ENCODE measurements at places on chromosomes 1 and 21.

DNA sequence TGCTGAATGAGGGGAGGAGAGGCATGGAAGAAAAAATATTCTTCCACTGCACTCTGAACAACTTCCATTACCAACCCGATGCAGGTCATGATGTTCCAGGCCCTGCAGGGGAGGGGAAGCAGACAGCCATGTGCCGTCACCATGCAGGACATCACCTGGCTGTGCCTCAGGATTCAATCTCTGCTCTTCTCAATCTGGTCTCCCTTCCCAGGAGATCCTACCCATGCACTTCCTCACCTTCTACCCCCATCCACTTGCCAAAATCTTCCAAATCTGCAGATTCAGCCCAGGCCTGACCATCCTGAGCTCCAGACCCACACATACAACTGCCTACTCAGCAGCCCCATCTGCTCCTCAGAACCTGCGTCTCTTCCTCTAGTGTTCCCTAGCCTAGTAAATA is 5.8 kb upstream of the PAQR6 start:
- DNase-seq, result no peak

DNA sequence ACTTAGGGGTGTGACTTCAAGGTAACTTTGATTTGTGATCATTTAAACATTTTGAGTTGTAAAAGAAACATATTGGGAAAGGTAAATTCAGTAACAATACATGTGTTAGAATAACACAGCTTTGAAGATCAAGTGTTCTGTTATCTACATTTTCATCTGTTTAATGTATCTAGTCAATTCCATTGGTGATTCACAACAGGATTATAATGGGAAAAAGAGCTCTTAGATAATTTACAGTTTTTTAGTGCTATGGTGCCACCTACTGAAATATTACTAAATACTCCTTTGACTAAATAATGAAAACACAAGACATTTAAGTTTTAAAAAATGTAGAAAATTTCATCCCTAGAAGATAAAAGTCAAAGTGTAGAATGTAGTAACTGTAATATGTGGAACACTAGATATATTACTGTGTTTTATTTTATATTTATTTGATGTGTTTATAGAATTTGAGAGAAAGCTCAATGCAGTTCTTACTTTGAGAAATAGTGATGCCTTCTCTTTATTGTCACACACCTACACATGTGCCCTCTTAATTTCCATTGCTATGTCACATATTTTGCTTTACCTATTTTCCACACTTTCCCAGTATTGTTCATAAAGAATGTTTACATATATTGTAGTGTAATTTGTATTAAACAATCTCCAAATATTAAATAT is 47.4 kb downstream of the PTPRC start:
- DNase-seq, result no peak

DNA sequence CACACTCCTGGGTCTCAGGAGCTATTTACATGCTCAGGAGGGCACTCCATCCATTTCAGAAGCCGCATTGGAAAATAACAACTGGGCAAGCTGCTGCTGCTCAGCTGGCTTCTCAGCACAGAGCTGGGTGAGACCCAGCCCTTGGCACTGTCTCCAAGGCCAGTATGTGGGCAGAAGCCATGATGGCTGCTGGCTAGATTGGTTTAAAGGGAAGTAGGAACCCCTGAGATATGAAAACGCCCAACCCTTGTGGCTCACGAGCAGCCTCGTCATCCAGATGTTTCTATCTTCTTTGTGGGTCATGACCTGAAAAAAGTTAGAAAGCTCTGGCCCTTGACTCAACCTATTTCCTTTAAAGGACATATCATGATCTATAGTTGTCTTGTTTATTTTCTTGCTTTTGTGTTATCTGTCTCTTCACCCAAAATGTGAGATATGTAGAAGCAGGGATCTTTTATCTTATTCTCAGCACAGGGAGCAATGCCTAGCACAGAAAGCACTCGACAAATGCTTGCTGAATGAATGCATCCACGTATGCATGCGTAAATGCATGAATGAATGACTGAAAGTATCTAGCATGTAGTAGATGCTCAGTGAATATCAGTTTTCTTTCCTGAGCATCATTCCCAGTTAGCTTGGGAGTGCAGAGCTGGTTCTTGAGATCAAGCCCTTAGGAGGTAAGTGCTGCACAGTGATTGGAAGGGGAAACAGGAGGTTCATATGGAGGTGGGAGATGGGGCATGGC is 11.6 kb downstream of the MYBPH start:
- DNase-seq, result peak; percentile 50

DNA sequence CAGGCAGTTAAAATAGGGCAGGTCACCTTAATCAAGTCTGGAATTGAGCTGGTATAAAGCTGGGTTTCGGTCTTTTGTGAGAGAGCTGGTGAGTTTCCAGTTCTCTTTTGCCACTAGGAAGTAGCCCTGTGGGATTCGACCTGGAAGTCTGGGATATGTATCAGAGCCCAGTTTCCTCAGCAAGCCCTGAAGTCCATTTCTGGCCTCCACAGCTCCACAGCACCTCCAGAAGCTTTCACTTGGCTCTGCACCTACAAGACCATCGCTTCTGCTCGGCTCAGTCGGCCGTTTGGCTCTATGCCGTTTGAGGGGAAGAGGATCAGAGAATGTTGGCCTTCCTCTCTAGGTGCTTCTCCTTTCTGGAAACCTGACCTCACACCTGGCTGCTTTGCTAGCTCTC is 148.0 kb downstream of the GALNT2 start:
- DNase-seq, result peak; percentile 60

DNA sequence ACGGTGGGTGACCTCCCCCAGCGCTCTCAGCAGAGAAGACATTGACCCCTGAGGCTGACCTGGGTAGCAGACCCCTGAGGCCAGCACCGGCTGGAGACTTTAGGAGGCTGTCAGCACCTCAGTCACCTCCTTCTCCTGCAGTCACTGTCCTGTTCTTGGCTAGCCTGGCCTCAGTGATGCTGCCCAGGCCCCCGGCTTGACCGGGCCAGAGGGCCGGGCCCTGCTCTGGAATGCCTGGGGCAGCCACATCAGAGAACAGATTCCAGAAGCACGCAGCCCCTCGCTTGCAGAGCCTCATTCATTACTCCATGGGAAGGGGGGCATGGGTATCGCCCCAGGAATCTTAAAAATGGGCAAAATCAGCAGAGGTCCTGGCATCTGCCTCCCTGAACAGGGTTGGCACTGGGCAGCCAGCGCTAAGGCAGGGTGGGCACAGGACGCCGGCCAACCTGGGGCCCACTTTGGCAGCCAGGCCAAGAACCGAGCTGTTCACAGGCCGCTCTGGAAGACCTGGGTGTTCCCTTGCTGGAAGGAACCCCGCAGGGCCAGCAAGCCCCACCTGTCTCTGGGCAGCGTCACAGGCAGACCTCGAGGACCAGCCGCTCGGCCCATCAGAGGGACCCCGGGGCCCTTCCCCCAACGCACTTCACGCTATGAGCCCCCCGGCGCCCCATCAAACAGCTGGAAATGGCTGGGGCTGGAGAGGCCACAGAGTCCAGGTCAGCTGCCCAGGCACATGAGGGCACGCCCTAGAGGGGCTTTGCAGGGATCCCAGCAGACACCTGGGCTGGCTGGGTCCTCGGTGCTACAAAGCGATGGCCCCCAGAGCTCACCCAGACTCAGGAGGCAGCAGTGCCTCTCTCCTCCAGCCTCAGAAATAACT is 45.1 kb downstream of the MEGF6 start:
- no peak for DNase-seq

DNA sequence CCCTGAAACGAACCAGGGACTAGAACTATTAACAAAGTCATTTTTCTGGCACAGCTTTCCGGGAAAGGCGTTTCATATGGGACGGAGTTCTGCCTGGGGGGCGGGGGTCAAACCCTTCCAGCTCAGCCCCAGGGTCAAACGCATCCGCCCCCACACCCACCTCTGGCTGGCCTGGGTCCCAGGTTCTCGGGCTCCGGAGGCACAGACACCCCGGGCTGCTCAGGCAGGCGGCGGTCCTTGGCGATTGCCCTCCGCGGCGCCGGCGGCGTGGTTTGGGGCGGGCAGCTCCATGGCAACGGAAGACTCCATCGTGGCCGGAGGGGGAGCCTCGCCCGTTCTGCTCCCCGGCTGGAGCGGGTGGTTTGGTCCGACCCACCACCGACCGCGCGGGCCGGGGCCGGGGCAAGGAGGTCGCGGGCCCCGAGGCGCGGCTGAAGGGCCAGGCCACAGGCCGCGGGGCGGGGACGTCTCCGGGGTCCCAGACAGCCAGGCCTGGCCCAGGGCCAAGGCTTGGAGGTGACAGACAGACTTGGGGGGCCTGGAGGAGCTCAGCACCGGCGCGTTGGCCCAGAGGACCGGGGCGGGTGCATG is at the start of gene CFAP74:
Gene CFAP74 (minus strand): TSS at position 246 of the 591 bp plus-strand sequence. CDS start 12,830 bp downstream, outside the sequence.
- DNase-seq, result peak; percentile 64

- DNase-seq, result no peak
These were observed 35.2 kb downstream of the TP73 start for GRCh38 chr1:3687504-3687903.

- no peak for DNase-seq
These were observed 105.8 kb downstream of the TBX19 start for GRCh38 chr1:168386492-168386891.

- DNase-seq, result no peak
These were observed 795 bp downstream of the NGF start for GRCh38 chr1:115337276-115337632.

GRCh38 chr1:47742890-47743760 is 254.1 kb downstream of the TRABD2B start:
- no peak for DNase-seq

- DNase-seq, result no peak
These were observed 182.9 kb upstream of the CAMK1G start for GRCh38 chr1:209400351-209401220.

GRCh38 chr1:209823143-209824041 is 4.4 kb upstream of the UTP25 start:
- DNase-seq, result no peak

DNA sequence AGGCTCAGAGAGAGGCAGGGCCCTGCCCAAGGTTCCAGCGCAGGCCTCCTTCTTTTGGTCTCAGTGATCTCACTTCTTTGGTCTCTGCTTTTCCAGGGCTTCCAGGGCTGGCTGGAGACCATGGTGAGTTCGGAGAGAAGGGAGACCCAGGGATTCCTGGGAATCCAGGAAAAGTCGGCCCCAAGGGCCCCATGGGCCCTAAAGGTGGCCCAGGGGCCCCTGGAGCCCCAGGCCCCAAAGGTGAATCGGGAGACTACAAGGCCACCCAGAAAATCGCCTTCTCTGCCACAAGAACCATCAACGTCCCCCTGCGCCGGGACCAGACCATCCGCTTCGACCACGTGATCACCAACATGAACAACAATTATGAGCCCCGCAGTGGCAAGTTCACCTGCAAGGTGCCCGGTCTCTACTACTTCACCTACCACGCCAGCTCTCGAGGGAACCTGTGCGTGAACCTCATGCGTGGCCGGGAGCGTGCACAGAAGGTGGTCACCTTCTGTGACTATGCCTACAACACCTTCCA is 7.7 kb downstream of the C1QB start:
- no peak for DNase-seq

DNA sequence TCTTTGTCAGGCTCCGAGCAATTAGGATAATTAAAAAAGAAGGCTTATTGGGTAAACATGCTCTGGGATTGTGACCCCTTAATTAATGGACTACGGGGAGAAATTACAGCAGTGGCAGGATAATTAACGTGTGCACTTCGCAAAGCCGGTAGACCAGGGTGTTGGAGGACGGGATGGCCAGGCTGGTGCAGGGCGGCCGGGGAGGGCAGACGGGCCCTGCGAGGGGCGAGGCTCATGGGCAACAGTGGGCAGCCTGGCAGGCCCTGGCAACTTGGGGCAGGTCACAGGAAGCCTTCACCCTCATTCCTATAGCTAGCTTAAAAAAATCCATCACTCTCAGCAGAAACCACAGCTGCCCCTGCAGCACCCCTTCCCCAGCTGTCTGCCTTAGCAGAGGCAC is 186.2 kb upstream of the ARHGEF16 start:
- no peak for DNase-seq

- DNase-seq, result no peak
These were observed 2.6 kb upstream of the CSTB start for GRCh38 chr21:43778469-43779335.

- no peak for DNase-seq
These were observed 12.8 kb upstream of the XCL2 start for GRCh38 chr1:168556647-168557046.

DNA sequence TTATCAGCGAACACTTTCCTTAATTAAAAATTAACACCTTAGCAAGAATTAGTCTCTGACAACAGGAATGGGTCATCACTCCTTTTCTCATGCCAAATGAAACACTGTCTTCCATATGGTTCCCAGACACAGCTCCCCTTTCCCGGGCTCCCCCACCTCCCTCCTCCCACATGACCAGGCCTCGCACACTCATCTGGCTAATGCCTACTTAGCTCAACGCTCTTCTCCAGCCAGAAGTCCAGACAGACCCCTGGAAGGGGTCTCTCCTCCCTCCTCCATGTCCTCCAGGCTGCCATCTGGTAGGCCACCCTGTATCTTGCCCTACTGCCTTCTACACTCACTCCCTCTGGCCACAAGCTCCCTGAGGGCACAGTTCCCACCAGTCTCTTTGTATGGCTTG is 39.9 kb downstream of the KCNC4 start:
- DNase-seq, result no peak

Measured in posterior cingulate gyrus (tissue), 11 donors.